ENCODE measurements at places on chromosomes 11 and 22.

DNA sequence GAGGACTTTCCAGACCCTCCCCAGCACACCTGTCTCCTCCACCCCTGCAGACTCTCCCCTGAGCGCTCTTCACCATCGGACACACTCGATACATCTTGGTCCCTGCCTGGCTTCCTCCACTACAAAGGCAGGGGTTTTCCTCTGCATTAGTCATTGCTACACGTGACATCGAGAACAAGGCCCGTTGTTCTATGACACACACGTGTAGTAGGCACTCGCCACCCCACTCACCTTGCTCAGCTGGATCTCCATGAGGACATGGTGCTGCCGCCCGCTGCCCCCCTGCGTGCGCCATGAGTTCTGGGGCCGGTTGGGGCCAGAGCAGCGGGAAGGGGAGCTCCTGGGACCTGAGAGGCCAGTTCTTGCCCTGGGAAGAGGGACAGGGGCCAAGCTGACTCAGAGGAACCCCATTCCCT lies 16.7 kb downstream of the ATG2A start:
- no peak for DNase-seq

- no peak for DNase-seq
Measured at GRCh38 chr11:104995001-104995408, 26.6 kb upstream of the CASP4 start.

GRCh38 chr11:98099371-98099770 lies 921.4 kb upstream of the CNTN5 start:
- DNase-seq = no peak

DNA sequence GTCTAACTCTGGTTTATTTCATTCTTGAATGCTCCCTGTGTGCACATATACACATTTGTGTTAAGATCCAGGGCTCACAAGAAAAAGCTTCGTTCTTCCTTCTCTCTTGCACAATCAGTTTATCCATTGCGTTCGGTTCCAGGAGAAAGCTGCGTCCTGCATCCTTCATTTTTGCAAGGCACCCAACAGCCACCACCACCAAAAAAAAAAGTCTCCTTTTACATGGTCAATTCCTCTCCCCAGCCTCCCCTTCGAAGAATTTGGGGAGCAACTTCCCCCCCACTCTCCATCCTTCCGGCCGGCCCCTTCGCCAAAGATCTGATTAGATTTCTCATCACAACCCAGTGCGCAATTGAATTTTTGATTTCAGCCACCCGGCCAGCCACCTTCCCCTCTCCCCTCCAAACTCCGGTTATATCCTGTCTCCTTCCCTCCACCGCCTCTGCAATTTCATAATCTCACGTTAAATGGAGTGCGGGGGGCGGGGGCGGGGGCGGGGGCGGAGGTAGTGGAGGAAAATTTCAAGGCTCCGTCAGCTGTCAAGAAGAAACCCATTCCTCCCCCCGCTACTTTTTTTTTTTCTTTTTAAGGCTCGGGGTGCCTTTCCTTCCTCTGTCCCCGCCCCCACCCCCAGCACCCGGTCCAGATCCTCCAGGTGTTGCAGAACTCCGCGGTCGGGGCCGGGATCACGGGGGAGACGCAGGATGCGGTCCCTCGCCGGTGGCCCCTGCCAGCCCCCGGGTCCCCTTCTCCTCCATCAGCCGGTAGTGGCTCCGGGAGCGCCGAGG lies 1166.5 kb downstream of the LRRC4C start:
- peak; percentile 55 for DNase-seq

GRCh38 chr11:113167599-113167998 lies 146.8 kb upstream of the TTC12 start:
- no peak for DNase-seq

- DNase-seq = no peak
Measured at GRCh38 chr11:63851364-63851763, 12.5 kb downstream of the MARK2 start.

DNA sequence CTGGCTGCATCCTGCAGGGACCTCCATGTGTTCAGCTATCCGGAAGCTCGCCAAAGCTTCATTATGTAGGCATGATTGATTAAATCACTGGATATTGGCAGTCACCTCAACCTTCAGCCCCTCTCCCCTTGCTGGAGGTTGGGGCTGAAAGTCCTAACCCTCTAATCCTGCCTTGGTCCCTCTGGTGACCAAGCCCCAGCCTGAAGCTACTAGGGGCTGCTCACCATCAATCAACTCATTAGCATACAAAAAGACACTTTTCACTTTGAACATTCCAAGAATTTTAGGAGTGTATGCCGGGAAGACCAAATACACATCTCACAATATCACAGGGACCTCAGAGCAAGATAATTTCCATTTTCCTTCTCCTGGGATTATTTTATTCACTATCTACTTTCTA lies 38.8 kb upstream of the TPBGL start:
- DNase-seq = no peak

GRCh38 chr11:96218006-96218405 lies 125.0 kb downstream of the MAML2 start:
- no peak for DNase-seq

DNA sequence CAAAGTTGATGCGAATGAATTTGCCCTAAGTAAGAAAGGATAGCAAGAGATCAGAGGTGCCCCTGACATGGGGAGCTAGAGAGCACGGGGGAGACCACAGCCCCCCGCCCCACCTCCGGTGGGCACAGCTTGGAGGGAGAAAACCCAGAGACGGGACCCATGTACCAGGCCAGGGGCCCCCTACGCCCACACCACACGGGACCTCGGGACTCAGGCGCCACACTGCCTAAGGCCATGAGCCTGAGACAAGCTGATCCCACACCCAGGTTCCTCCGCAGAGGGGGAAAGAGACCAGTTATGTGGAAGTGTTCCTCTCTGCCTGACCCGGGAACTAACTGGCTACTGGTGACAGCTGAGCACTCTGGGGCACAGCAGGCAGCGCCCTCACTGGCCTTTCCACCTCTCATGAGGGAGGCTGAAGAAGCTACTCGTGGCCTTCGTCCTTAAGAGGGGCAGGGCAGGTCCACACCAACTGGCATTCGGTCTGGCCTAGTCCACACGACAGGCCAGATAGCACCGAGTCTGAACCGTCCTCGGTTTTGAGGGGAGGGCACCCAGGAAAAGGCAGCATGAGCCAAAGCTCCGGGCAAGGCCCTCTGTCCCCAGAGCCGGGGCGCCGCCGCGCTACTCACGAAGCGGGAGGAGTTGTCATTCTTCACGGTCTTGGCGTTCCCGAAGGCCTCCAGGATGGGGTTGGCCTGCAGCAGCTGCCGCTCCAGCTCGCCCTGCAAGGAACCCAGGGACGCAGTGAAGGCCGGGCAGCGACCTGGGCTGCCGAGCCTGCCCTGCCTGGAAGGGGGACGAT lies 65.8 kb downstream of the MYH9 start:
- DNase-seq = no peak

DNA sequence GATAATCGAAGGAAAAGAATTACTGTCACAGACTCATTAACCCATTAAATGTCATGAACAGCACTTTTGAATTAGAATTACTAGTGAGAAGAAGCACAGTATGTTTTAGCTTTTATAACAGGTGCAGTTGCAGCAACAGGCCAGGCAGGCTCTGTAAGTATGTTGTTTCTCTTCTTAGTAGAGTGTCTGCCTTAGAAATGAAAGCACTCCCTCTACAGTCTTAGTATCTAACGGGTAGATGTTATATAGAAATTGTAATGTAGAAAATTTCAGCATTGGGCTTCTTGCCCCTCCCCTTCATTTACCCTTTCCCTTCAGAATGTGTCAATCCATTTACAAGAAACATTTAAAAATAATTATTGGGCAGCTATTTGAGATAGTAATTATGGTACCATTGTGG lies 87.4 kb downstream of the HIPK3 start:
- no peak for DNase-seq

- DNase-seq = no peak
Measured at GRCh38 chr11:121610706-121611105, 157.9 kb upstream of the SORL1-AS1 start.

DNA sequence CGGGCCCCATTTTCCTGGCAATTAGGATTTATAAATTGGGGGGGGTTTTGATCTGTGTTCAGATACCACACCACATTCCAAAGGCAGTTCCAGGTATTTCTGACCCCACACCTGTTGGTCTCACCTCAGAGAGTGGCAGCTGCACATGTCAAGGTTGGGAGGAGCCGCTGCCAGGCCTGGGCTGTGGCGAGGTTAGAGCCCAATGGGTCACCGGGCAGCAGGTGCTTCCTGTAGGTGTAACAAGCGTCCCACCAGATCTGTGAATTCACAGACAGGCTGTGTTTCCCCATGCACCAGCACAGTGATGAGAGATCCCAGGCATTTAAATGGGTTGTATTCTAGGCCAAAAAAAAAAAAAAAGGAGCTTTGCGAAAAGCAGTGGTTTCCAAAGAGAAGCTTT lies 58.6 kb downstream of the CABIN1 start:
- no peak for DNase-seq

- no peak for DNase-seq
Measured at GRCh38 chr22:37887584-37888378, 18.3 kb upstream of the MICALL1 start.

DNA sequence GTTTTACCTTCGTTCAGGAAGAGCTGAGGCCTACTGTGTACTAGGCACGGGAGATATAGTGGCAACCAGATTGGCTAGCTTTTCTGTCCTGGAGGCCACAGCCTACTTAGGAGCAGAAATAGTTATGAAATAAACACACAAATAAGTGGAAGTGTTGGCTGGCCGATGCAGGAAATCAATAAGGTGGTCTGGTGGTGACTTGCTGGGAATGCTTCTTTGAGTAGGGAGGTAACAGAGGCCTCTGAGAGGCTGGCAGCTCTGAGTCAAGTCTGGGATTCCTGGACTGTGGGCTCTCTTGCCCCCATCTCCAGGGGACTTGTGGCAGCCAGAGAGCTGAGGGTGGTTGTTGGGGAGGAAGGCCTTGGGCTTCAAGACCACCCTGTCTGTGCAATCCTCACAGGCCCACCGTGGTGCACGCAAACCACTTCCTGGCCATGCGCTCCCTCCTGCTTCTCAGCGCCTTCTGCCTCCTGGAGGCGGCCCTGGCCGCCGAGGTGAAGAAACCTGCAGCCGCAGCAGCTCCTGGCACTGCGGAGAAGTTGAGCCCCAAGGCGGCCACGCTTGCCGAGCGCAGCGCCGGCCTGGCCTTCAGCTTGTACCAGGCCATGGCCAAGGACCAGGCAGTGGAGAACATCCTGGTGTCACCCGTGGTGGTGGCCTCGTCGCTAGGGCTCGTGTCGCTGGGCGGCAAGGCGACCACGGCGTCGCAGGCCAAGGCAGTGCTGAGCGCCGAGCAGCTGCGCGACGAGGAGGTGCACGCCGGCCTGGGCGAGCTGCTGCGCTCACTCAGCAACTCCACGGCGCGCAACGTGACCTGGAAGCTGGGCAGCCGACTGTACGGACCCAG lies 4.1 kb downstream of the SERPINH1 start:
- DNase-seq = no peak

DNA sequence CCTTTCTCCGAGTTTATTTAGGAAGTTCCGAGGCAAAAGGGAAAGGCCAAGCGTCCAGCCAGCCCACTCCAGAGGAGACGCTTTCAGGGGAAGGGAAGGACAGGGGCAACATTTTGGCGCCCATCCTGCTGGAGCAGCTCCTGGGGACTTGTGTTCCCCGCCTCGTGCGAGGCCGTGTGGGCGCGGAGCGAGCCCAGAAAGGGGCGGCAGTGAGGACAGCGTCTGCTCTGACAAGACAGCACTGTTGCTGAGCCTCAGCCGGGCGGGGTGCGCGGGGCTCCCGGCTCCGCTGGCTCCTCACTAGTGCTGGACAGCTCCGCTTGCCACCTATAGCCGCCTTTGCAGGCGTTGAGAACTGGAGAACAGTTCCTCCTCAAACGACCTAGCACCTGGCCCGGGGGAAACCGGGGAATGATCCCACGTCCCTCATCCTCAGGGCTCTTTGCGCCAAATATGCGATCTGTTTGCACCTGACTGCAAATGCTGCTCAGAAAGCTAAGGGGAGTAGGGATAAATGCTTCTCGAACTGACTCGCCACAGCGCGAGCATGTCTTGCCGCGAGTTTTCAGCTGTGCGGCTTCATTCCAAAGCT lies 722 bp upstream of the GUCY1A2 start:
- DNase-seq = peak; percentile 92

GRCh38 chr11:134861490-134862104 lies 449.6 kb upstream of the B3GAT1 start:
- DNase-seq = no peak

- peak; percentile 87 for DNase-seq
Measured at GRCh38 chr11:134331354-134332188, at the start of gene GLB1L2. GLB1L2 (plus strand) TSS chr11:134331988; CDS start chr11:134332062, 74 bp downstream.

GRCh38 chr22:29838599-29838956 lies 504 bp upstream of the ASCC2 start:
- no peak for DNase-seq

DNA sequence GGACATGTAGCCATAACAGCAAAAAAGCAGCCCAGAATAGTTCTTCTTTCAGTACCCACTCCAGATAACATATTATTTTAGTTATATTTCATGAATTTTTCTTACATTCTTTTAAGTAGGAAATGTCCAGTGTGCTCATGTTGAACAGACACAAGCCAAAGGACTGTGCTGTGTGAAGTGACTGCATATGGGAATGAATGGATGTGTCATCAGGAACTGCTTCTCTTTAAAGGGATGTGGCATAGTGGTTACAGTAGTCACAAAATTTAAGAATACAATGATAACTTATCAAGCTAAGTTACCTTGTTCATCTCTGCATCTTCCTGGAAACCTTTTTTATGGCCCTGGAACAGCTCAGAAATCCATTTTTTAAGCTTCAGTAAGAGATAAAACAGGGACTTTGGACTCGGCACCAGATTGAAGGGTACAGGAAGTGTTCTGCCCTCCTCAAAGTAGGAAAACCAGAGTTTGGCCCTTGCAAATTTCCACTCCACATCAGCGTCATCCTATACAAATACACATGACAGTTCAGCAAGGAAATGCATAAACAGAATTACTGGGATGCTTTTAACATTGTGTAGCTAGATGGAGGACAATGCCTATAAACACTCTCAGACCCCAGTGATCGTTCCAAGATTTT lies 112.8 kb downstream of the TRPC6 start:
- no peak for DNase-seq
